ENCODE measurements at places on chromosomes 2 and 18. TPM values are rescaled to one million over a fixed set of nuclear protein-coding genes. Genes with fewer than 3 reads are reported as not detected.
A peak's percentile ranks its signal among the peaks of the same experiment; 100 is the strongest.

The ALLC gene
- total RNA-seq = not detected

The CABLES1 gene
- total RNA-seq = 1.5 TPM

The PROC gene
- 3.0 TPM for total RNA-seq

The HPCAL1 gene
- total RNA-seq = 107 TPM

The DSG3 gene
- not detected for total RNA-seq

DNA sequence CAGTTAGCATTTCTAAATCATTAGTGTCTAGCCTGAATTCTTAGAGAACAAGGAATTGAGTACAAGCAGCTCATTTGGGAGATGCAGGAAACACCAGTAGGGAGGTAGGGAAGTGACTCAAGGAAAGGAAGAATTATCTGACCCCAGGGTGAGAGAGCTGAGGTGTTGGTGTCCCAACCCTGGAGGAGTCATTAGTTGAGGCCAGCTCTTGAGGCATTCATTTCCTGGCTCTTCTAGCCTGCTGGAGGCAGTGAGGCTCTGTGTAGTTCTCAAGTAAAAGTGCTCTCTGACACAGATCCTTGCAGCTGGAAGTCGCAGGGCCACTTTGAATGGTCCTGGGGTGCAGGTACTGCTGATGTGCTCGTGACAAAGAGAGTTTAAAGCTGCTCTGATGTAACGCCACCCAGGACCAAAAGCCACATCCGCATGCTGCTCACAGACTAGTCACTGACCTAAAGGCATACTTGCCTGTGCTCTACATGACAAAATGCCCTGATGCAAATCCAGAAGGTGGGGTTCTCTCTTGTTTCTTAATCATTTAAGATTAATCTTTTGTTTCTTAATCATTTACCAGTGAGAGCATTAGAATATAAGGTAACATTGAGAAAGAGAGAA is 299.5 kb upstream of the LYPD1 start:
- no peak for DNase-seq

DNA sequence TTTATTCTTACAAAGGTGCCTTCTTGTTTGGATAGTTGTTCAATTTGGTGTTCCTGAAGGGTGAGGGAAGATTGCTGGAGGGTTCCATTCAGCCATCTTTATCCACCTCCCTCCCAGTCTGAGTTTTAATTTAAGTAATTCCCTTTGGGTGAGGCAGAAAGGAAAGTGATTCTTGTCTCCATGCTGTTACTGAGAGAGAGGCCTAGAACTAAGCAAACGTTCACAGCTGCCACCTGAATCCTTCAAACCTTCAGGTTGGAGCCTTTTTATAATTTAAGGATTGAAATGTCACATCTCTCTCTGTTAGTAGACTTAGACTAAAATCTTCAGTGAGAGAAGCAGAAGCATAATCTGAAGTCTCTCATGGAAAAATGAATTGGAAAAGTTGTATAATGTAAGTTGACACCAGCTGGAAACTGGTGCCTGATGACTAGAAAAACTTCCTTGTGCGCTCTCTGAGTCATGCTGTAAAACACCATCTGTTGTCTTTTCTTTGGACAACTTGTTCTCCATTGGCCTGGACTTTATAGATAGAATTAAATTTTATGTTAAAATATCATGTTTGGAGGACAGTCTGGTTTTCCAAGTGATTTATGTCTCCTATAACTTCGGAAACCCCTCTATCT is 14.6 kb downstream of the STRADB start:
- DNase-seq = no peak

DNA sequence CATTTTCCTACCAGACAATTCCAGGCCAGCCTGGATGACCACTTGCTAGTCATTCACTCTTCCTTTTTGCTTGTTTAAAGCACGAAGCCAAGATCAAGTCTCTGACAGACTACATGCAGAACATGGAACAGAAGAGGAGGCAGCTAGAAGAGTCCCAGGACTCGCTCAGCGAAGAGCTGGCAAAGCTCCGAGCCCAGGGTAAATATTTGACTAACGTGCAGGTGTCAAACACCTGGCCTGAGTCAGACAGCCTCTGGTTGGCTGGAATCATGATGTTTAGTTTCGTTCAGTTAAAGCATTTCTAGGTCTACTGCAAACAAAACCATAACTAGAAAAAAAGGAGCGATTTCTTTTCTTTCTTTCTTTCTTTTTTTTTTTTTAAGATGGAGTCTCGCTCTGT is 44.2 kb upstream of the LYPD6B start:
- DNase-seq = peak; percentile 61
